ENCODE measurements at places on chromosomes 7 and 10.

DNA sequence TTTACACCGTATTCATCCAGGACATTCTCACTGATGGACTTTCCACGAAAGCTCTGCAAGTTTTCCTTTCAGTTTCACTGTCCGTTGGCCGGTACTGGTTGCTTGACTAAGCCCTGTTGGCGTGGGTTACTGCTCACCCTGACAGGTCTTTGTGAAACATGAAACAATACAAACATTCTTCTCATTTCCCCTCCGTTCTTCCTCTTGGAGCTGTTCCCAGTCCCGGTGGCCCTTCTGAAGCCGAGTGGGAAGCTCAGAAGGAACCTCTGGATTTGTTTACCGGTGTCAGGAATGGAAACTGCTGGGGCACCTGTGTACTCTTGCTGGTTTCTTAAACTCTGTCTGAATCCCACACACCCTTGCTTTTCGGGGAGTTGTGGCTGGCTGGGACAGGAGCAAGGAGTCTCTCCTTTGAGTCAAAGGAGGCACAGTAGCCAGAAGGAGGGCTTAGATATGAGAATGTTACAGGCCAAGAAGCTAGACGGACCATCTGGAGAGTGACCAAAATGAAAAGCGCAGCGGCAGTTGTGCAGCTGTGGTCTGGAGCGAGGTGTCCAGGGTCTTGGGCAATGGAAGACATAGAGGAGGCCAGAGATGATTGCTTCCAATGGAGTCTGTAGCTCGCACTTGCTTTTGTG lies 45.7 kb downstream of the LYZL2 start:
- H3K4me1 ChIP-seq: peaks cover 11% of the 10 kb centered on the region
- peak overlapping the region; percentile 70 for H3K27ac ChIP-seq
- H3K27me3 ChIP-seq: peaks cover 7% of the 10 kb centered on the region
- DNase-seq: no peak

DNA sequence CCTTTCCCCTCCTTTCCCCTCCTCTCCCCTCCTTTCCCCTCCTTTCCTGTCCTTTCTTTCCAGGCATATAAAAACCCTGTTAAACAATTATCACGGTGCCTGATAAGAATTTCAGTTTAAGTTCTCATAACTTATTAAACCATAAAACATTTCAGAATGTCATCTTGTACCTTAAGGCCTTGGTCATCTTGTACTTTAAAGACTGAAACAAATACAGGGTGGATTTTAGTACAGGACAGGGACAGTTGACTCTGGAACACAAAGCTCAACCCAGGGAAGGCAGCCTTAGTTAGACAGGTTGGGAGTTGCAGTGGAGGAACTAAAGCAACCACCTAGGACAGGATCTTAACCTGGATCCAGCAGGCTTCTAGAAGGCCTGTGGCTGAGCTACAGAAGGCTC lies 1.2 kb downstream of the AGR3 start:
- H3K4me1 ChIP-seq: no peaks in the 10 kb centered on the region
- no peak for DNase-seq
- H3K36me3 ChIP-seq: no peaks in the 10 kb centered on the region
- no peak overlapping the region for H3K27ac ChIP-seq

DNA sequence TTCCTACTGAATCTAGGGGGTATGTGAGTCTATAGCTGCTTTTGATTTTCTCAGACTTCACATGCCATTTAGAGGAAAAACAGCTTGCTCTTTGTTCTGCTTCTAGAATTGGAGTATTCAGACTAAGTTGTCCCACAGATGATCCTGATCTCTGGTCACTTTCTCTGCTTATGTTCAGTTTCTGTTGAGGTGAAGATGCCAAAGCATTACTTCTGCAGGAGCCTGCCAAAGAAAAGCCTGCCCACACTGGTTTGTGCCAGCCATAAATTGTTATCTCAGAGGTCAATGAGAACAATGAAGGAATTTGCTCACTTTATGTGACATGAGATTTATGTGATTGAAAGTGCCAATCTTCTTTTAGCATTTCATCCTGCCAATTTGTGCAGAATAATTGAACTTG lies 163.6 kb downstream of the CDK14 start:
- no peaks in the 10 kb centered on the region for H3K27me3 ChIP-seq
- no peak overlapping the region for H3K27ac ChIP-seq
- H3K4me1 ChIP-seq: no peaks in the 10 kb centered on the region
- H3K36me3 ChIP-seq: no peaks in the 10 kb centered on the region
- no peak overlapping the region for H3K4me3 ChIP-seq

- H3K27me3 ChIP-seq: peaks cover 5% of the 10 kb centered on the region
- DNase-seq: no peak
- H3K27ac ChIP-seq: no peak overlapping the region
- H3K4me3 ChIP-seq: no peak overlapping the region
- no peaks in the 10 kb centered on the region for H3K4me1 ChIP-seq
Measured at GRCh38 chr7:28933846-28934320, 24.2 kb downstream of the TRIL start.

GRCh38 chr10:27724287-27724686 lies 21.3 kb downstream of the MKX start:
- no peak overlapping the region for H3K27ac ChIP-seq
- no peaks in the 10 kb centered on the region for H3K36me3 ChIP-seq
- peaks cover 30% of the 10 kb centered on the region for H3K27me3 ChIP-seq
- H3K4me3 ChIP-seq: no peak overlapping the region
- DNase-seq: no peak

GRCh38 chr10:117427356-117427755 lies 52.1 kb upstream of the PDZD8 start:
- no peak for DNase-seq
- no peaks in the 10 kb centered on the region for H3K27me3 ChIP-seq
- no peaks in the 10 kb centered on the region for H3K4me1 ChIP-seq
- no peak overlapping the region for H3K27ac ChIP-seq
- H3K4me3 ChIP-seq: no peak overlapping the region

GRCh38 chr10:125984865-125985495 lies 88.6 kb downstream of the FANK1 start:
- no peaks in the 10 kb centered on the region for H3K36me3 ChIP-seq
- H3K27ac ChIP-seq: no peak overlapping the region
- H3K27me3 ChIP-seq: no peaks in the 10 kb centered on the region
- no peak overlapping the region for H3K4me3 ChIP-seq
- no peaks in the 10 kb centered on the region for H3K4me1 ChIP-seq
- no peak for DNase-seq

DNA sequence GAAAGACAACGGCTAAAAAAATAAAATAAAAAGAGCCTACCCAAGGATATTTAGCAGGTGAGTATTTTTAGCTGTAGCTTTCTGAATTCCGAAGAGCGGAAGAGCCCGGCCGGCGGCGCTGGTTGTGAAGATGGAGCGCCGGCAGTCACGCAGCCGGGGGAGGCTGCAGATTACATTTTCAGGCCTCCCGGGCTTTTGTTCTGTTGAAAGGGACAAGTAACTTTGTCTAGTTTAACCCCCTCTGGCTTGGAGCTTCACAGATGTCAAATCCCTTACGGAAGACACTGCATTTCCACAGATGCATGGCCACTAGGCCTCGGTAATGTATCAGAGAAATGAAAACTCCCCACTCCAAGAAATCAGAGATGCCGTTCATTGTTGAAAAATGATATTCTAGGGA lies 497.6 kb upstream of the MKI67 start:
- H3K36me3 ChIP-seq: no peaks in the 10 kb centered on the region
- H3K4me3 ChIP-seq: no peak overlapping the region
- H3K27ac ChIP-seq: no peak overlapping the region
- H3K4me1 ChIP-seq: no peaks in the 10 kb centered on the region

DNA sequence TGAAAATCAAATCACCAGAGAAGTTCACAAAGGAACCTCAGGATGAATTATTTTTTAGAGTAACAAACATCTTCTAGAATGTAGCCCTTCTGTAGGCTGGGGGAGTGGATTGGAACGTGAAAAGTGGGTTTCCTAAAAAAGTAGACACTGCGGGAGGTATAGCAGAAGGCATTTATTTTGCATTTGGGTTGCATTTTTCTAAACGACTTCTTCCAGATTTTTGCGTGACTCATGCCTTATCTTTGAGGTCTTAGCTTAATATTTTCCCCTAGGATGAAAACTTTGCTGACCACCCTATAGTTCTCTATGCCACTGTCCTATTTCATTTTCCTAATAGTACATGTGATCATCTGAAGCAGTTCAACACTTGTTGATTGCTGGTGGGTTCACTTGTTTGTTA lies 112.7 kb upstream of the JCAD start:
- H3K4me3 ChIP-seq: no peak overlapping the region
- H3K36me3 ChIP-seq: peaks cover 5% of the 10 kb centered on the region
- no peak overlapping the region for H3K27ac ChIP-seq
- H3K4me1 ChIP-seq: peaks cover 26% of the 10 kb centered on the region

DNA sequence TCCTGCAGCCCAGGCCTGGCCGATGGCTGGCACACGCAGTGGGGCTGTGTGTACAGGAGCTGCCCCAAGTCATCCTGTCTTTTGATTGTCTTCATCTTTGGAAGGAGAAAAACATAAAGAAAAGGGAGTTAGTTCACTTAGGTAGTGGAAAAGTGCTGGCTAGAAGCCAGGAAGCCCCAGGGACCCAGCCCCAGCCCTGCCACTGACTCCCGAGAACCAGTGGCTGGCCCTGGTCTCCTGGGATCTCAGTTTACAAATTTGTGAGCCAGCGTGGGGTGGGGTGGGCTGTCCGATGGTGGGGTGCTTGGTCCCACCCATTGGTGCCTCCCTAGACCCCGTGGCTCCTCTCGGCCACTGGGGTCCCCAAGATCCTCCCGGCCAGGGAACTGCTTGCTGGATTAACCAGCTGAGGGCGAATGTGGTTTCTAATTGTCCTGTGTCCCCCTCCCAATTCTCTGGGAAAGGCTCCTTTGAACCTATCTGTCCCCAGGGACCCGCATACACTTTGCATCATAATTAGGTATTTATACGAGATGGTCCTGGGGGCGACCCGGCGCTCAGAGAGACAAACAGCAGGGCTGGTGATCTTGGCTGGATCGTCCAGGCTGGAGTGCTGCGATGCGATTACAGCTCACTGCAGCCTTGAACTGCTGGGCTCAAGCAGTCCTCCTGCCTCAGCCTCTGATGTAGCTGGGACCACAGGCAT lies 16.3 kb upstream of the CHST12 start:
- DNase-seq: no peak
- H3K27me3 ChIP-seq: no peaks in the 10 kb centered on the region
- H3K4me3 ChIP-seq: no peak overlapping the region
- H3K27ac ChIP-seq: no peak overlapping the region

DNA sequence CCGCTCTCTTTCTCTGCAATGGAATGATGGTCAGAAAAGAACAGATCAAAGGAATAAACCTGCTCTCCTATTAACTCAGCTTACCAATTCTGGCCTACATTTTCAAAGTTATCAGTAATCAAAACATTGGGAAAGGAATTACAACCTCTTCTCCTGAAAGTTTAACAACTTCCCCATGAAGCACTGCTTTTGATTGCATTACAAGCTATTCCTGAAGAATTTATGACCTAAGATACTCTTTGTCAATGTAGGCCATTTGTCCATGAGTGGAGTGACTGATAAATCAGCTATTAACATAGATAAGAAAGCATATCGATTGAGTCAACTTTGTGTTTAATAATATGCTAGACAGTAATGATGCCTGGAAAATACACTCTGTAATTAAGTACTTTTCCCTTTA lies 271.7 kb upstream of the C7orf33 start:
- H3K27ac ChIP-seq: no peak overlapping the region
- no peaks in the 10 kb centered on the region for H3K4me1 ChIP-seq
- no peaks in the 10 kb centered on the region for H3K27me3 ChIP-seq
- no peak overlapping the region for H3K4me3 ChIP-seq

GRCh38 chr7:9782275-9782674 lies 1191.4 kb upstream of the PHF14 start:
- no peaks in the 10 kb centered on the region for H3K27me3 ChIP-seq
- no peak overlapping the region for H3K4me3 ChIP-seq
- H3K27ac ChIP-seq: no peak overlapping the region
- H3K36me3 ChIP-seq: no peaks in the 10 kb centered on the region
- H3K4me1 ChIP-seq: no peaks in the 10 kb centered on the region

- no peak for DNase-seq
- H3K27me3 ChIP-seq: no peaks in the 10 kb centered on the region
- H3K36me3 ChIP-seq: no peaks in the 10 kb centered on the region
- H3K4me1 ChIP-seq: no peaks in the 10 kb centered on the region
- H3K27ac ChIP-seq: no peak overlapping the region
- no peak overlapping the region for H3K4me3 ChIP-seq
Measured at GRCh38 chr7:78587443-78588044, 789.0 kb downstream of the PHTF2 start.
